ENCODE measurements at places on chromosomes 6 and 20.

- DNase-seq = no peak
Observed at GRCh38 chr6:155654474-155654873, 198.8 kb upstream of the NOX3 start.

DNA sequence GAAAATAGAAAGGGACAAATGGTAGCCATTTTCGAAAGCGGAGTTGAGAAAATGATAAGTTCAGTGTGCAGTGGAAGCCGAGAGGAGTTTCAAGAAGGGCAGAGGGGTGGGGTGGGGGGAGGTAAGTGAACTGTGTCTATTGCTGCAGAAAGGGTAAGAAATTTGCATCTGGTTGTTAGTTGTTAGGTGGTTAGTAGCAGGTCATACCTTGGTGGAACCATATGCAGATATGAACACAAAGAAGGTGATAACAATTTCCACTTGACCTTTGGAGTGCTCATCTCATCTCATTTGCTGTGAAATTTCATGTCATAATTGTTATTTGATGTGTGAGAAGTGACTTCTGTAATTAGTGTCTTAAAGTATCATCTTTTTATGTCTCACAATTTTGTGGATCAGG lies 288.2 kb downstream of the QKI start:
- DNase-seq = no peak

DNA sequence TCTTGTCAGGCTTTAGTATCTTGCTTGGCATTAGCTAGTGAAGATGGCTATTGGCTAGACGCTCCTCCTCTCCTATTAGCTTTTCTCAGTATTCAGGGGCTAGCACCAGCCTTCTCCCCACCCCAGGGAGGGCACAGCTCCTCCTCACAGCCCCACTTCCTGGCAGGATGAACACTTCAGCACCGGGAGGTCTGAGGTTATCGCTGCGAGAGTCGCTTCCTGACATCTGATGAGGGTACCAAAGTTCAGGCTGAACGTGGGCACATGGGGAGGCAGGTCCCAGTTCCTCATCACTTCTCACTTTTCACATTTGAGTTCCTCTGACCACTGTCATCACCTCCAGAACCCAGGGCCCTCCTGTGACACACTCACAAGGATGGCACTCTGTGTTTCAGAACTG lies 66.6 kb downstream of the LAMA4 start:
- no peak for DNase-seq

DNA sequence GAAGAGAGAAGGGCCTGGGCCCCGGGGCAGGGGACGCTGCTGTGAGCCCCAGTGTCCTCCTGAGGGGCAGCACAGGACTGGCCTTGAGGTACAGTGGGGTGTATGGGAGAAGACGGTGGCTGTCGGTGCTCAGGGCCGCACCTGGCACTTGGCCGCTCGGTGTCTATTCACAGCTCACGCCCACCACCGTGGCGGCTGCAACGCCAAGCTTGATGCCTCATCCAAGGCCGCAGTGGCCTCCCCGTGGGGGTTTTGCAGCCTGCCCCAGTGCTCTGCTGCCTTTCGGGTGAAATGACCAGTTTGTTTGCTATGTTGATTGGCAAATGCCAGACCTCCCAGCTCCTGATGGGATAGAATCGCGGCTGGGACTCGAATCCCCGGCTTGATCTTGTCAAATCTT lies 79.5 kb upstream of the SLCO4A1 start:
- DNase-seq = no peak

GRCh38 chr20:40056171-40056570 lies 632.9 kb downstream of the MAFB start:
- DNase-seq = no peak

DNA sequence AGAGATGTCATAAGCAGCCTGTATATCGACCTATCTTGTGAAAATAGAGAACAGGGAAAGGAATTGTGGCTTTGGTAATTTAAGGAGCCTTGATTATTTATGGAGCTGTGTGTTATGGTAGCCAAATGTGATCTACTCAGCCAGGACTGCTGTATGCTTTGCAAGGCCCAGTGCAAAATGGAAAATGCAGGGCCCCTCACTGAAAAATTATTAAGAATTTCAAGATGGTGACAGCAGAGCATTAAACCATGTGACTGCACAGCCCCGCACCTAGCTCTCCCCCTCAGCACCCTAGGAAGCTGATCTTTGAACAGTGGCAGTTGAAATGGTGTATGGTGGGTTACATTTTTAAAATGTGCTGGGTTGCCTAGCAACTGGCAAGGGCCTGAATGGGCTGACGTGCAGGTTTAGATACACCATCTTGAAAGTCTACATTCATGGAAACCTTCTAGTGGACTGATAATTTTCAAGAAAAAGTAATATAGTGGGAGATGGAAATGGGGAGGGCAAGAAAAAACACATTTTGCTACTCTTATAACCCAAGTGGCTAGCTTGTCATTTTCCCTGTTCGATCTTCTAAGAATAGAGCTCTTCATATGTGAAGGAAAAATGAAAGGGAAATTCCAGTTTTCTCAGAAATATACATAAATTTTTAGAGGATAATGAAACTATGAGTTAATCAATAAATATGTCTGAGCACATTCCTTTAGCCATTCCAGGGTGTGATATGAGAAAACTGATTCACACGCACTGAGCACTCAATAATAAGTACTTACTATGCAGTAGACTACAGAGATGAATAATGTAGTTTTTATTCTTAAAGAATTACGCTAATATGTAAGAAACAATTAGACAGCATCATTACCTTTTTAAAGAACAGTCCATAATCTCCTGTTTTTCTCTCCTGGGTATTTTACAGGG lies 208.0 kb downstream of the ARHGAP18 start:
- DNase-seq = no peak

- DNase-seq = no peak
Observed at GRCh38 chr20:20778676-20779075, 66.2 kb upstream of the RALGAPA2 start.

DNA sequence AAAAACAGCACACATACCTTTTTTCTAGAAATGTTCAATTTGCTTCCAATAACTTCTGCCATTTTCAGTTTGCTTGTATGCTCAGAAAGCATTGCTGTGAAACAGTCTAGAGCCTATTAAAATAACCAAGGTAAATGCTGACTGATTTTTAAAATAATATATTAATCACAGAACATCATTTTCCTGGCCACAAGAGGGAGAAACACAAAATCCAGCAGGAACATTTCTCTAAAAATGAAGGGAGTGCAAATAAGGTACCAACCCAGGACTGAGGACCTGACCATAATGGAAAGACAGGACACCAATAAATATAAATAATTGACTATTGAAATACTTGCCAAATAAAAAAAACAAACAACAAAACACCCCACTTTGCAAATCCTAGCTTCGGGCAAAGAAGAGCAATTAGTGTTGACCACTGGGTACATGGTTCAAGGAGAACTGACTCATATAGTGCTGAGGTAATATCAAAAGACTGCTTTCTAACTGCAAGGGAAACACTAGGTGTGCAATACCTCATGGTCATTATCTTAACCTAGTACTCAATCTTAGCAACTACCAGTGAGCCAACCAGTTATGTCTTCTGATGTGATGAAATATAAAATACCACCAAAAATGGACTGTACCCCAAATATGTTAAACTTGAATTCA lies 42.9 kb downstream of the MDN1 start:
- DNase-seq = no peak

DNA sequence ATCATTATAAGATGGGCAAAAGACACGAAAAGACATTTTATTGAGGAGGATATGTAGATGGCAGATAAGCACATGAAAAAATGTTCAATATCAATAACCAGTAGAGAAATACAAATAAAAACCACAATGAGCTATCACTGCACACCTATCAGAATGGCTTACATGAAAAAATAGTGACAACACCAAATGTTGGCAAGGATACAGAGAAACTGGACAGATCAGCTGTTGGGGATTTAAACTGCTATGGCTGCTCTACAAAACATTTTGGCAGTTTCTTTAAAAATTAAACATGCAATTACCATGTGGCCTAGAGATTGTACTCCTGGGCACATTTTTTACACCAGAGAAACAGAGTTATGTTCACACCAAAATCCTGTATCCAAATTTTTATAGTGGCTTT lies 172.7 kb upstream of the TENT5A start:
- DNase-seq = no peak

GRCh38 chr6:168785720-168786511 lies 344.9 kb downstream of the SMOC2 start:
- DNase-seq = no peak

- DNase-seq = no peak
Observed at GRCh38 chr6:48315915-48316314, 204.9 kb upstream of the PTCHD4 start.

DNA sequence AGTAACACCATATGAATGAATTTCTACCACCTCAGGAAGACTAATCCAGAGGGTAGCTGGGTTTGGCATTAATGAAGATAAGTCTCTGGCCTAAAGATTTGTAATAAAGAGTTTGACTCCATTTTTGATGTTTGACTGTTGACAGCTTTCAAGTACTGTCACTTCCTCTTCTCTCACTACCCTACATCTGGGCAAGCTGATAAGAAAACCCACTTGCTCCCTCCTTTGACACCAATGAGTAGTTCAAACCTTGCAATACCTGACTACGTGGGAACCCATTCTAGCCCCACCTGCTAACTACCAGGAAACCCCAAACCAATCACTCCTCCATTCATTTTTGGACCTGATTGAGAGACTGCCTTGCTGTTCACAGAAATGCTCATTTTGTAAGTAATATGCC lies 621.5 kb downstream of the TENT5A start:
- DNase-seq = no peak

GRCh38 chr6:45633272-45633908 lies 255.7 kb upstream of the SUPT3H start:
- DNase-seq = no peak

GRCh38 chr20:35027301-35027700 lies 65.3 kb downstream of the TRPC4AP start:
- DNase-seq = no peak
